ENCODE measurements at places on chromosomes 4 and X.
A peak's percentile ranks its signal among the peaks of the same experiment; 100 is the strongest.

DNA sequence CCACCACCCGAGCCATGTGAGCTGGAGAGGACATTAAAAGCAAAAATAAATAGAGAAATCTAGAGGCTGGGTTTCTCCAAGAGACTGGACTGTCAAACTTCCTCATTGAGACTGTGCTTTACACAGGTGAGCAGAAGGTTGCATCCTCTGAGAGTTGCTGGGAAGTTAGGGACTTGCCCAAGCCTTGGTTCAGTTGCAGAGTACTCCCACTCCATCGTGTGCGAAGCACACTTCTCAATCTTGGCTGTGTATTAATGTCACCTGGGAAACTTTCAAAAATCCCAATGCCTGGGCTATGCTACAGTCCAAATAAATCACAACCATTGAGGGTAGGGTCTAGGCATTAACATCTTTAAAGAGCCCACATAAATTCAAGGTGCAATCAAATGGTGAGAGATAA is 89.2 kb downstream of the ZNF330 start:
- no peak for DNase-seq

GRCh38 chr4:74228691-74229640 is 71.0 kb downstream of the MTHFD2L start:
- DNase-seq = peak; percentile 88

- no peak for DNase-seq
Observed at GRCh38 chr4:184819786-184820185, 6.0 kb downstream of the ACSL1 start.

DNA sequence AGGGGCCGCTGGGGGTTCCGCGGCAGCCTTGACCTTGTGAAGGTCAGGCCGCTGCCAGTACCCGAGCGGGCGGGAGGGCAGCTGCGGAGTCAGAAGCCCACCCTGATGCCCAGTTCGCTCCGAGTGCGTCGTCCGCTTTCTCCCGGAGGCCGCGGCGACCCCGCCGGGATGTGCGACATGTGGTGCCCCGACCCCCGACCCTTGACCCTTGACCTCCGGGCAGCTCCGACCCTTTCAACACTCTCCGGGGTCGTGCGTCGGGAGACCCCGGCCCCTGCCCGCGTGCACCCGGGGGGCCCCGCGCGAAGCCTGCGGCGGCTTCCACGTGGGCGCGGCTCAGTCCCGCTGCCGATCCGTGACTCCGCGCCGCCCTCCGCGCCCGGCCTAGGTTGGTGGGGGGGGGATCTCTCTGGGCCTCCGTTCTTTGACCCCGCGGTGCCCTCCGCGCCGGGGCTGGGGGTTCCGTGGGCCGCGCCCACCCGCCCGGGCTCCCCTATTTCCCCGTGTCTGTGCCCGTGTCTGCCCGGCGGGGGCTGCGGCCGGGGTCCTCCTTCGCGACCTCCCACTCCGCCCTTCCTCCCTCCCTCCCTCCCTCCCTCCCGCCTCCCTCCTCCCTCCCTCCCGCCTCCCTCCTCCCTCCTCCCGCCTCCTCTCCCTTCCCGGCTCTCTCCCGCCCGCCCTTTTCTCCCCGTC is 609 bp upstream of the SLC25A6 start:
- peak; percentile 77 for DNase-seq

DNA sequence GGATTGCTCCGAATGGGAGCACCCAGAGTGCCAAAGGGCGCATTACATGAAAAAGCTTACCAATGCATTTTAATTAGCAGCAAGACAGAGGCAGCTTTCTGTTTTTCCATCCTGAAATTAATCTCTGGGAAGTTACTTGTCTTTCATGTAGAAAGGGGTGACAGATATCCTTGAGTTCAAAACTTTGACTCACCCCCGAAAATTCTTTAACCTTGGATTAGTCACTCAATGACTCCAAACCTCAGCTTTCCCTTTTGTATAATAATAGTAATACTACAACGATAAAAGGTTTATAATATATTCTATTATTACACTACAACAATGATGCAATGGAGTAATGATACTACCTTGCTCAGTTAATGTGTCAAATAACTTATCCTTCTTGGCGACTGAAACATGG is 126.3 kb downstream of the ADAMTS3 start:
- DNase-seq = peak; percentile 16

GRCh38 chrX:8848911-8849310 is 47.7 kb upstream of the FAM9A start:
- DNase-seq = peak; percentile 9

- DNase-seq = no peak
Observed at GRCh38 chr4:93751411-93751810, 77.1 kb upstream of the ATOH1 start.

DNA sequence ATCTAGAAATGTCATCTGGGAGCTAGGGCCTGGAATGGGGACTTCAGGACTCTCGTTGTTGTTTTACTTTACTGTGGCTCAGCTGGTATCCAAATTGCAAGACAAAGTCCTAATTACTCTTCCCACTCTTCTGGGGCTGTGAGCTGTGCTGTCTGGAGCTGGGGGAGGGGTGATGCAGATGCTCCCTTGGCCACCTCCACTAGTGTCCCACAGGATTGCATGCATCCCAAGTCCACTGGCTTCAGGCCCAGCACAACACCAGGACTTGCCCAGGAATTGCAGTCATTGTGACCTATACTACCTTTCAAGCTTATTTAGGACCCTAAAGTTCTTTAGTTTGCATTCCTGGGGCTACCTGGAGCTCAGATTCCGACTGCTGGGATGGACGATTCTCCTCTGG is 366.1 kb upstream of the FAM47C start:
- DNase-seq = no peak

GRCh38 chr4:164639001-164639400 is 114.9 kb upstream of the SMIM31 start:
- no peak for DNase-seq

- no peak for DNase-seq
Observed at GRCh38 chr4:158122501-158122900, 50.3 kb downstream of the GASK1B start.

DNA sequence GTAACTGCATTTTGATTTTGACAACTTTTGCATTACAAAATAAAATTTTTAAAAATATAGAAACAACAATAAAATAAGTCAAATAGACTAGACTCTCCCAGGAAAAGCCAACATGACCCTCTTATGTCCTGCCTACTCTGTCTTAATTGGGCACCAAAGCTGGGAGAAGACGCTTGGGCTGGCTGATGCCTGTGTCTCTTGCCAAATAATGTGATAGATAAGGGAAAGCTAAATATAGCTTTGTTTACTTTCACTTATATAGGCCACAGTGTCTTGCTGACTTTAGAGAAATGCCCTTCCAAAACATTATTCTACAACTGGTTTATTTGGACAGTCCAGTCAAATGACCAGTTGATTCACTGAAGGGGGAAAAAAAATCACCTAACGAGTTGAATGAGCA is 54.2 kb downstream of the FMR1NB start:
- DNase-seq = no peak

GRCh38 chr4:159433337-159433736 is 330.5 kb downstream of the RAPGEF2 start:
- no peak for DNase-seq

DNA sequence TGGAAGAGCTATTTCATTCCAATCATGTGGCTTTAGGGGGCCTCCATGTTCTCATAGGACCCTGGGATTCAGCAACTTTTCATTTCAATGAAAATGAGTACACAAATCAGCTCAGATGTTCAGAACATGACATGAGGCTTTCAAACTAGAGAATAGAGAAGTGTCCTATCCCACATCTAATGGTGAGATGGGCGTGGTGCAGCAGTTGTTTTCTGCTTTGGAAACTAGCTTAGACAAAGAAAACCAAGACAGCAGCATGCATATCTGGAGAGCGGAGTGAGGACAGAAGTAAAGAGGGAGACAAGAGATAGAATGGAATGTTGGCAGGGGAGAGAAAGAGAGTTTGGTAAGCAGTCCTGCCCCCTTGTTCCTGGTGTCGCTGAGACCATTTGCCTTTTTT is 1009.1 kb upstream of the IGFBP7 start:
- DNase-seq = no peak

DNA sequence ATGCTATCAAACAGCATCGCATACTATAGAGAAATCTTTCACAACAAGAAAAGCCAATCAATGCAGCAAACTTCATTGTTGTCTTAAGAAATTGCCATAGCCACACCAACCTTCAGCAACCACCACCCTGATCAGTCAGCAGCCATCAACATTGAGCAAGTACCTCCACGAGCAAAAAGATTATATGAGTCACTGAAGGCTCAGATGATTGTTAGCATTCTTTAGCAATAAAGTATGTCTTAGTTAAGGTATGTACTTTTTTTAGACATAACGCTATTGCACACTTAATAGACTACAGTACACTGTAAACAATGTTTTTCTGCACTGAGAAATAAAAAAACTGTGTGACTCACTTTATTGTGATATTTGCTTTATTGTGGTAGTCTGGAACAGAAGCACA is 37.8 kb upstream of the FUNDC1 start:
- peak; percentile 29 for DNase-seq

GRCh38 chrX:133359466-133359865 is 55.8 kb downstream of the GPC4 start:
- no peak for DNase-seq

- DNase-seq = peak; percentile 34
Observed at GRCh38 chr4:26076000-26076587, 162.1 kb downstream of the SMIM20 start.

DNA sequence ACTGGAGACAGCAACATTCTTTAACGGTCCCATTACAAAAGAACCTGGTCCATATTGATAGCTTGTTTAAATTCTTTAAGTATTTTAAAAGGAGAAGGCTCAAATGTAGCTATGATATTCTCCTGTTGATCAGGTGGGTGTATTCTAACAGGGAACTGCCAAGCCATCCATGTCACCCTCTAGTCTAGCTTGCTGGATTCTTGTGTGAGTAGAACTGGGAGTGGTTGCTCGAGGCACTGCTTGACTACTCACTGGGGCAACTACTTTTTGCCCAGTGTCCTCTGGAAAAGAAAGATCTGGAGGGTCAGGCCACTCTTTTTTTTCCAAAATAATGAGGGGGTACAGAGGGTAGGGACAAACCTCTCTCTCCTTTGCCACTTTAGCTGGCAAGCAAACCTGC is 155.1 kb downstream of the ZNF518B start:
- DNase-seq = no peak

GRCh38 chr4:126599746-126600145 is 1033.0 kb upstream of the INTU start:
- DNase-seq = no peak

- no peak for DNase-seq
Observed at GRCh38 chrX:105458846-105459245, 238.4 kb upstream of the TEX13A start.

DNA sequence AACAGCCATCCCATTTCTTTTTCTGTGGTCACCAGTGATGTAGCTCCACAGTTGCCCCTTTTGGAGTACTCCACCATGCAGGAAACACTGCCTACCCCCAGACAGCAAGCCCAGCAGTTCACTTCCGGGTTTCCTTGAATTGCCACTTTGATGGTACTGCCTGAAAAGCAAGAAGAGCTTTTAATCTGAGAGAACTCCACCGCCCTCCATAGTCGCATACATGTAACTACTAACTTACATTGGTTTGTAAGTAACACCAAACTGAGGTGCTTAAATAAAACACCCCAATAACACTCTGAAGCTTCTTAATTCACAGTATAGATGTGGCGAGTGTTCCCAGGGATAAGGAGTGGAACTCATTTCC is 53.6 kb upstream of the HPSE start:
- peak; percentile 11 for DNase-seq

DNA sequence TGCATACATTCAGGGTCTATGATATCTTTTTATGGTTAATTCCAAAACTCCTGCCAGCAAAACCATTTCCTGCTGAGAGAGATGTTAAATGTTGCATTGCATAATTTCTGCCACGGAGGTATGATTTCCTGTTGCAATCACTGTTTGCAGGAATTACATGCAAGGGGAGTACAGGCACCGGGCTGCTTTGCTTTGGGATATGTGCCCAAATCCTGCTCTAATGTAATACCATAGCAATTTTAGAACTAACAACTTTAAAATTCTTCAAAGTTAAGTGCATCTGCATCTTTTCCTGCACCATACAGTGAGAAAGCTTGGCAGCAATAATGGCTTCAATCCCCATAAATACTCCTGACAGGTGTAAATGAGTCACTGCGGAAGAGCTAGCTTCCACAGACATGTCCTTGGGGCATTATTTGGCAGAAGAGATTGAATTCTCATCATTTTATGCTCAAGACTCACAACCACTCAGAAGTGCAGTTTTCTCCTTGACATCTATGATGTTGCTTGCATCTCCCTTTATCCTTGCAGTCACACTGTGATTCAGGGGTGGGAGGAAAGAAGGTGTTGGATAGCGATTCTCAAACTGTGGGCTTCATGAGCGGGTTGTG is 29.6 kb downstream of the TRIM2 start:
- peak; percentile 98 for DNase-seq

DNA sequence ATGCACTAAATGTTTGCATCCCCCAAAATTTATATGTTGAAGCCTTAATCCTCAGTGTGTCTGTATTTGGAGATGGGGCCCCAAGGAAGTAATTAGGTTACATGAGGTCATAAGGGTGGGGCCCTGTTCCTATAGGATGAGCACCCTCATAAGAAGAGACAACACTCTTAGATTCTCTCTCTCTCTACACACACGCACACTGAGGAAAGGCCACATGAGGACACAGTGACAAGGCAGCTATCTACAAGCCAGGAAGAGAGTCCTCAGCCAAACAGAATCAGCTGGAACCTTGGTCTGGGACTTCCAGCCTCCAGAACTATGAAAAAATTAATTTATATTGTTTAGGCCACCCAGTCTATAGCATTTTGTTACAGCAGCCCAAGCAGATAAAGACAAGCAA is 69.3 kb upstream of the NOCT start:
- no peak for DNase-seq

DNA sequence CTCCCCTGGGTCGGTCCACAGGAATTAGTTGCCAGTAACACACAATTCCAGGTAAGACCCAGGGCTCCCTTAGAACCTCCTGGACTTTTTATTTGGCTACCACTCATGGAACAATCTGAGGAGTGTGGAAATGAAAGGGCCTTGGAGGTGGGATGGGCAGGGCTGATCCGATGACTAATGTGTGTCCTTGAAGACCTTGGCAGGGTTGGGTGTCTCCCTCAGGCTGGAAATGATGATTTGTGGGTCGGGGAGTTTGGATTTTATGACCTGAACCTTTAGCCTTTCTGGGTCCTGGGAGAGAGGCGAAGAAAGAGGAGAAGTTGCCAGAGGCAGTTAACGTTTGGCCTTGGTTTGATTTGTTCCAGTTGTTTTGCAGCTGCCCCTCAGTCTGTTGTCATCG is 425.0 kb downstream of the MID1IP1 start:
- no peak for DNase-seq

GRCh38 chr4:2507259-2507658 is 29.2 kb upstream of the FAM193A start:
- DNase-seq = no peak

GRCh38 chr4:184280591-184281071 is 63.0 kb upstream of the ENPP6 start:
- no peak for DNase-seq

DNA sequence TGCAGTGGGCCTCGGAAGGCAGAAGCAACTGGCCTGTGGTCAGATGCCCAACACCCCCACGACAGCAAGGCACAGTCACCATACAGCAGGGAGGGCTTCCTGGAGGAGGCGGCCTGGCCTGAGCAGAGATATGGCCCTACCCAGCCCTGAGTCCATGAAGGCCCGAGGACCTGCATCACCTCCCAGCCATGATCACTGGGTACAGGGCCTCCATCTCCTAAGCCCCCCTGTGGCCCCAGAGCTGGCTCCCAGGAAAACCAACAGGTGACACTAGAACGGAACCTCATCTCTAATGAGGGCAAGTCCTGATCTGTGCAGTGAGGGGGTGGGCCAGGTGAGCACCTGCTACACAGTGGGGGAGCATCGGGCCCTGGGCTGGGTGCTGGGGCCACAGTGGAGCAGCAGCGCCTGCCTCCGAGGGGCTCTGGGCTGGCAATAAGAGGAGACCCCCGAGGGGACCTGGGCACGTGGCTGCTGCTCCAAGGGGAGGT is 26.2 kb upstream of the MXD4 start:
- DNase-seq = no peak
